ENCODE measurements at places on chromosomes 16 and 17.

- no peak for DNase-seq
Observed at GRCh38 chr16:69787883-69788282, 25.8 kb downstream of the WWP2 start.

GRCh38 chr16:26567356-26567755 lies 499.4 kb upstream of the C16orf82 start:
- DNase-seq, result no peak

DNA sequence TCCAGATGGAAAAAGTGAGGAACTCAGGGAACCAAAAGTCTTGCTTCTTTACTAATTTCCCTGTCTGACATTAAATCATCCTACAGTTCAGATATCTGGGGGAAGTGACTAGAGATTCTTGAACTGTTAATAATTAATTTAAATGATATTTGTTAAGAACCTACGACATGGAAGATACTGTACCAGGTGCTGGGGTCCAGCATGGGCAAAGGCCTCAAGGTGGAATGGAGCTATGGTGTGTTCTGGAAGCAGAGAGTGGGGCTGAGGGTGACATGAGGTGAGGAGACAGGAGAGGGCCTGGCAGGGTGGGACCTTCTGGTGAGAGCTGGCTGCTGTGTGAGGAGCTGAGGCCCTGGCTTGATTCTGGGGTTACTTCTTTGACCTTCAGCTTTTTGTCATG lies 6.0 kb upstream of the CCL2 start:
- DNase-seq, result no peak

- DNase-seq, result peak; percentile 63
Observed at GRCh38 chr17:46771561-46772474, 46.7 kb downstream of the WNT3 start.

- no peak for DNase-seq
Observed at GRCh38 chr16:26599785-26600104, 467.0 kb upstream of the C16orf82 start.

- no peak for DNase-seq
Observed at GRCh38 chr17:36048066-36048465, 16.0 kb upstream of the CCL18 start.
